Hematopoietic multipotent progenitor cell (in vitro differentiated cells): ENCODE measurements at places on chromosomes 4 and X.

GRCh38 chr4:66017671-66018070, 347.4 kb upstream of the EPHA5 start:
- DNase-seq = no peak

DNA sequence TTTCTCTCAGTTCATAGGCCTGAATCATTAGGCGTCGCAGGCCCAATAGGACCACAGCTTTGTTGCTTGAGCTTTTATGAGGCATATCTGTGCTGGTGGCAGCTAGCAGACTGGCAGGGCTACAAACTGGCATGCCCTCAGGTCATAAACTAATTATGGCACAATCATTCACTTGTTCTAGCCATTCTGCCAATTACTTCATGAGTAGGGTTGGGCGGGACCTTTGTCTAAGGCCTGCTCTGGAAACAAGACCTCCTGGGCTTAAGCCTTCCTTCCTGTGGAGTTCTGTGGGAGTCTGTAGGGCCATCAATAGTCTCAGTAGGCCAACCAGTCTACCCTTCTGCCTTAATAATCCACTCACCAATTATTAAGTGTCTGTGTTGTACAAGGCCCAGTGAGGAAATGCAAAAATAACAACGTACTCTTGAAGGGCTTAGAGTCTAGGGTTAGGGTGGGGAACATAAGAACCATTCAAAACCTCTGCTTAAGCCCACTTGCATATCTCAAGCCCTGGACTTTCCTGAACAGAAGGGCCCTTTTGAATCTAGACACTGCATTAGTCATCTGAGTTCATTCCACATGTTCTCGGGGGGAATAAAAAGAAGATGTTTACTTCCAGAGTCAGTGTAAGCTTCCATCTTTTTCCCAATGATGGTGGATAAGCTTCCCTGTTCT, 44.5 kb downstream of the SHROOM4 start:
- no peak for DNase-seq

GRCh38 chrX:20205927-20206708, 60.6 kb downstream of the RPS6KA3 start:
- no peak for DNase-seq

DNA sequence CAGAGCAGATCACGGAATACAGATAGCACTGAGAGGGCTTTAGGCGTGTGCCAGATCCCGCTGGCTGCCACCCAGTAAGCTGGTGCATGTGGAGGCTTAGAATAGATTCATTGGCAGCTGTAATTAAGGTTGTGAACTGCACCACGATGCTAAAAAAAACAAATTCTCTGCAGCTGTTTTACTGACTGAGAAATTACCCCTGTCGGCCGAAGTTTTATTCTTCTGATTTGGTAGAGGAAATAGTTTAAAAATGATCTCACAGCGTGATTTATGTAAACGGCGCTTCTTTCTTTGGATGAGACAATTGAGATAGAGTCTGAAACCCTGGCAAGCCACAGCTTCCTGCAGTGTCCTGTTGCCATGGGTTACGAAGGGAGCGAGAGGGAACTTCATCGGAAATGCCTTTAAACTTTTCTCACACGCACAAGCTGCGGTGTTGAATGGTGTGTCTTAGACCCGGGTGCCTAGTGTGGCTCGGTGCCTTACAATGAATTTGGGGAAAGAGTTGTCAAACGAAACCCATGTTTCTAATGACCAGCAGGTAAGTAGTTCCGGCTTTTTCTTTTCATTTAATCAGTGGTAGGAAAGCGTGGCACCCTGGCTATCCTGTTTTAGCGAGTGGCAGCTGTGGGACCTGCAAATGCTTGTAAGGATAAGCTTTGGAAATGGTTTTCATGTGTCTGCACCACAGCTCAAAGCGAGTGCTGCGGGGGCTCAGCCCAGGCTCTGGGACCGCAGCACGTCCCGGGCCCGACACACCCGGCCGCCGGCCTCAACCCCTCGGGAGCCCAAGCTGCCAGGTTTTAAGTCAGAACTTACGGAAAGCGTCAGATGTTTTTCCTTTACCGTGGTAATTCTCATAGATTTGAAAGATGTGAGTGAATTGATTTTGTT, 71.7 kb upstream of the HGFAC start:
- no peak for DNase-seq

GRCh38 chrX:100768679-100769338, 36.9 kb upstream of the SYTL4 start:
- peak; percentile 59 for DNase-seq

DNA sequence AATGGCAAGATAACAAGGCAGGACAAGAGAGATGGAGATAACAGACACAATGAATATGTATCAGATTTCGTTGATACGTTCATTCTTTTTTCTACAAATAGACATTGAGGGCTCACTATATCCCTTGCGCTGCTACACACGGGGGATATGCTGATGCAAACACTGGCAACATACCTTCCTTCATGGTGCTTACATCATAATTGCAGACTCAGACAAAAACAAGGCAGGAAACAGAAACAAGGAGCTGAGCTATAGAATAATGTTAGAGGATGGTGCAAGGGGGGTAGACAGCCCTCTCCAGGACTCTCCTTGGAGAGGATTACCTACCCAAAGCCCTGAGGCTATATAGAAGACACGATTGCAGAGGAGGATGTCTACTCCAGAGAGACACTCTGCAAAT, 1069.5 kb downstream of the DMD start:
- no peak for DNase-seq

- peak; percentile 1 for DNase-seq
These were observed 33.5 kb upstream of the DCX start for GRCh38 chrX:111445485-111445884.

DNA sequence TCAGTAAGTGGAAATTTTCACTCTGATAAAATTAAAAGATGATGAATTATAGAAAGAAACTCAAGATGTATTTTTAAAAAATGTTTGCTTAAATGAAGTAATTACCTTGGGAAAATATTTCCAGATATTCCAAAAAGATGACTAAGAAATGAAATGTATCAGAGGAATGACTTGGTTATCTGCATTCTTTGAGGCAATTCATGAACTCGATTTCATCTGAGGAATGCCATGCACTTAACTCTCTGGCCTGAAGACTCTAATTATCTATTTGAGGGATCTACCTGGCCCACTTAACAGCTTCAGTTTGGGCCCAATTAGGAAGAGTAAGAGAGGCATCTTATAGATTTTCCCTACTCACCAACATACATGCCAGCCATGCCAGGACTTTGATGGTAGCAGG, 182.3 kb downstream of the INPP4B start:
- DNase-seq = no peak

DNA sequence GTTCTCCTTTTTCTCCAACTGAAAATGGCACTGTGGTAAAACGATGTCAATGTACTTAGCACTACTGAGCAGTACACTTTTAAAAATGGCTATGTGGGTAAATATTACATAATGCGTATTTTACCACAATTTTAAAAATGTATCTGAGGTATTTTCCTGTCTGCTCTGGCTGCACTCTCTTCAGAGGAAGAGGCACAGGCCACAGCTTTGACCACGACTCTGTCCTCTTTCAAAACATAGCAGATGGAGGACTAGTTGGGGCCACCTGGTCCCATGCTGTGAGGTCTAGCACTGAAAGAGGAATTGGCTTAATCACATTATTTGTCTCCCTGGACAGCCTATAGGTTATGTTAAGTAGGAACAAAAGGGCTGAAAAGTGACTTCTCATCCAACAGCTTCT, 5.2 kb downstream of the KCNE5 start:
- peak; percentile 68 for DNase-seq

DNA sequence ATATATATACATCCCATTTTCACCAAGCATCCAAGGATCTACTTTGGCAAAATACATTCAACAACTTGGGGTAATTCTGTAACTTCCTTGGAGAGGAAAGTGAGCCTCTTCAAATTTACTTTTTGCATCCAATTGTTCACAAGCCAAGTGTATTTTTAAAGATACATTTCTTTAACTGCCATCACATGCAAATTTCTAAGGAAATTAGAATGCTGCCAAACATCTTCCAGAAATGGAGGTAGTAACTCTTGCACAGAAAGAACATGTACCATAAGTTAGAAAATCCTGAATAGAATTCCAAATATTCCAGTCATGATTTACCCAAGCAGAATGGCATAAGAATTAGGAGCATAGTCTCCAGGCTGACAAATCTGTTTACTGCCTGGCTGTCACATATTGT, 220.5 kb upstream of the NWD2 start:
- DNase-seq = no peak

GRCh38 chrX:14028473-14028872, 1.2 kb downstream of the GEMIN8 start:
- no peak for DNase-seq

- DNase-seq = no peak
These were observed 114.6 kb downstream of the TBCK start for GRCh38 chr4:106201373-106201772.

DNA sequence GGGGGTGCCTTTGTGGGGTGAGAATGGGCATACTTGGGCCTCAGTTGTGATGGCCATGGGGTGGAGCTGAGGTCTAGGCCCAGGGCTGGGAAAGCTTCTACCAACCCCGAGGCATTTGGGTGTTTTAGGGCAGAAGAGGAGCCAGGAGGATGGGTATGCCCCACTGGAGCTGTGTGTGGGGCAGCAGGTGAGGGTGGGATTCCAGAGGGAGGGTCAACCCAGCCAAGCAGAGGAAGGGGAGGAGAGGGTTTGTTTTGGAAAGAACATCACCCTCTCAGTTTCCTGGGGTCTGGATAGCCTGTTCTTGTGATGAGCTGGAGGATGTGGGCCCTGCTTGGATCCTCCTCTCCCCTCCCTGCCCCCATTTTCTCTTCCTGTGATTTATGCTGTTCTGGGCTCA, 620 bp downstream of the IL9R start:
- DNase-seq = no peak

DNA sequence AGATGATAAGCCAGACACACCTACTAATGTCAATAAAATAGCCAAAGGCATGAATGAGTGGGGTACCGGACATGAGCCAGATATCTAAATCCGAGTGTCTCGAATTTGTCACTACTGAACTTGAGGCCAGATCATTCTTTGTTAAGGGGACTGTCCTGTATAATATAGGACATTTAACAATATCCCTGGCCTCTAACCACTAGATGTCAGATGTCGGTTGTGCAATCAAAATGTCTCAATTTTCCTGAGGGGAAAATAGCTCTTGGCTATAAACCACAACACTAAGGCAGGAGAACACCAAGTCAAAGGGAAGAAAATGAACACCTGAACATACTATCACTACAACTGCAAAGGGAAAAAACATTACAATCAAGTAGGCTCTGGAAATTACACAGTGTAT, 154.5 kb downstream of the GPM6A start:
- no peak for DNase-seq

DNA sequence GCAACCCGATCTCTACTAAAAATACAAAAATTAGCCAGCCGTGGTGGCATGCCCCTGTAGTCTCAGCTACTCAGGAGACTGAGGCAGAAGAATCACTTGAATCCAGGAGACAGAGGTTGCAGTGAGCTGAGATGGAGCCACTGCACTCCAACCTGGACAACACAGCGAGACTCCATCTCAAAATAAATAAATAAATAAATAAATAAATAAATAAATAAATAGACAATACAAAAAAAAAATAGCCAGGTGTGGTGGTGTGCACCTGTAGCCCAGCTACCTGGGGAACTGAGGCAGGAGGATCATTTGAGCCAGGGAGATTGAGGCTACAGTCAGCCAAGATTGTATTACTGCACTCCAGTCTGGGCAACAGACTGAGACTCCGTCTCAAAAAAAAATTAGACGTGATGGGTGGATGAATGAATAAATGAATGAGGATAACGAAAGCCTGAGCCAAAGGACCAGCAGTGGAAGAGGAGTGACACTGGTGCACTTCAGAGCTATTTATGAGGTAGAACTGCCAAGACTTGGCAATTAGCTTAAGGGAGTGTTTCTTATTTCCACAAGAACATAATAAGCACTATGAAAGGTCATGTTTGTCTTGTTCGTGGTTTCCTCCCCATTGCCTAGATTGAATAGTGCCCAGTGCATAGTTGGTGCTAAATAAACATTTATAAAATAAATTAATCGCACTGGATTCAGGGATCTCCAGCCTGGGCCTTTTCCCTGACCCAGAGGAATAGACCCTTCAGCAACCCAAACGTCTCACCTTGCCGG, 232.2 kb downstream of the IDS start:
- no peak for DNase-seq

DNA sequence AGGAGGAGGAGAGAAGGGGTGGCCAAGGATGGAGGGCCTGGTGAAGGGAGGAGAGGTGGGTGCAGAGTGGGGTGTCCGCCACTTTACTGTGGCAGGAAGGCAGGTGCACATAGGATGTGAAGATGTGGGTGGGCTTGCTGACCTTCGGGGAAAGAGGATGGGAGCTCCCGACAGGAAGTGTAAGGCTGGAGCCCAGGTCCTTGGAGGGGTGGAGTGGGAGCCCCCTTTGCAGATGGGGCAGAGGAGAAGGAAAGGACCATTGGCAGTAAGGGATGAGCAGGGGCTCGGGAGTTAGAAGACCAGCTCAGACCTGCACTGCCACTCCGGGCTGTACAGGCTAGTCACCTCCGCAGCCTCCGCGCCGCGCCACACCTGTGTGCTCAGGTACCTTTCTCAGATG, 89.5 kb downstream of the EVC start:
- no peak for DNase-seq

DNA sequence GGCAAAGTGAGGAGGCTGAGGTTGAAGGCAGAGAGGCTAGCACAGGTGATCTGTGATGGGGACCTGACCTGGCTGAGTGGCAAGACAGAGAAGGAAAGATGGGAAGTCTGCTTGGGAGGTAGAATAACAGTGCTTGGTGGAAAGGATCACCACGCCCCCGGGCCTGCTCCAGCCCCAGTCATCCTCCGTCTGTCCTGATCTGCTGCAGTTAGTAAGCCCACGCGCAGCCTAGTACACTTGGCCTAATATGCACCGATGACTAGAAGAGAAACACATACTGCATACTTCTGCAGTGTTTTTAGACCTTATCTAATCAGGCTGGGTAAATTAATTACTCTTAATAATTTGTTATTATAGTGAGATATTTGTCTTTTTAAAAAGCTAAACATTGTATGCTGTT, 103.7 kb upstream of the KLF3 start:
- DNase-seq = no peak

GRCh38 chrX:40065296-40066046, 32.3 kb downstream of the BCOR start:
- no peak for DNase-seq

GRCh38 chr4:48275247-48275646, 5.6 kb upstream of the TEC start:
- DNase-seq = peak; percentile 70

GRCh38 chrX:68203646-68204045, 229.6 kb downstream of the OPHN1 start:
- no peak for DNase-seq

DNA sequence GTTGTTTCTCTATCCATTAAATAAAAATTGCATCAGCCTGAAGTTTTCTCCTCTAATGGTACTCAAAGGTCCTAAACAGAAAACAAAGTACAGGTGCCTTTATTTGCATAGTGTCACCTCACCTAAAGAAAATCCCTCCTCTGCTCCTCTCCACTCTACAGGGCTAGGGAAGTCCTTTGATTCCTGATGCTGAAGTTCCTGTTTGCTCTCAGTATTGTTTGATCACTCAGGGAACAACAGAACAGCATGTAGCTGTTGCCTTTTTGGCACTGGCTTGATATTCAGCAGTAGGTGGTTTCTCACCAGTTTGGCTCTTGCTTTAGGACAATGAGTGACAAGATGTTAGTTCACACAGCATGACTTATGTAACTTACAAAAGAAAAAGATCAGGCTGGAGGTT, 156.2 kb upstream of the SLC7A11 start:
- no peak for DNase-seq
